Lung (tissue), 17 donors: ENCODE measurements at places on chromosomes 11 and 22. TPM values are rescaled to one million over a fixed set of nuclear protein-coding genes. Genes with fewer than 3 reads are reported as not detected.

The ANGPTL5 gene
- total RNA-seq, result not detected

The BEST1 gene
- total RNA-seq, result 4.9 TPM

The C22orf31 gene
- total RNA-seq, result not detected

The GGT5 gene
- total RNA-seq, result 9.8 TPM

The ACRV1 gene
- total RNA-seq, result not detected

The POU2AF3 gene
- total RNA-seq, result 1.5 TPM

The TSGA10IP gene
- 0.34 TPM for total RNA-seq

DNA sequence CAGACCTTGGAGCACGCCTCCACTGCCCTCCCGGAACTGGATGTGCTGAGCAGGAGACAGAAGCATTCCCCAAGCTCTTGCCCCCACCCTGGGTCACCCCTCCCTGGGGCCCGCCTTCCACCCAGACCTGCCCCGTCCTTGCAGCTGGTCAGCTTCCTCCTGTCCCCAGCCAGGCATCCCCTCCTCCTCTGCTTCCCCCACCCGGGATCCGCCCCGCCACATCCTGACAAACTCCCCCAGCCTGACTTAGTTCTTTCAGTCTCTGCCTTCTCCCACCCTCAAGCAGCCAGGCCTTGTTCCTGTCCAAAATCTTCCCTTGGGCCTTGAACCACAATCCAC lies 1.1 kb upstream of the PLXNB2 start:
- peaks cover 36% of the 10 kb centered on the region for H3K4me1 ChIP-seq
- peak overlapping the region; percentile 71 for H3K27ac ChIP-seq
- peak; percentile 75 for DNase-seq
- H3K4me3 ChIP-seq, result no peak overlapping the region
- H3K27me3 ChIP-seq, result no peaks in the 10 kb centered on the region

DNA sequence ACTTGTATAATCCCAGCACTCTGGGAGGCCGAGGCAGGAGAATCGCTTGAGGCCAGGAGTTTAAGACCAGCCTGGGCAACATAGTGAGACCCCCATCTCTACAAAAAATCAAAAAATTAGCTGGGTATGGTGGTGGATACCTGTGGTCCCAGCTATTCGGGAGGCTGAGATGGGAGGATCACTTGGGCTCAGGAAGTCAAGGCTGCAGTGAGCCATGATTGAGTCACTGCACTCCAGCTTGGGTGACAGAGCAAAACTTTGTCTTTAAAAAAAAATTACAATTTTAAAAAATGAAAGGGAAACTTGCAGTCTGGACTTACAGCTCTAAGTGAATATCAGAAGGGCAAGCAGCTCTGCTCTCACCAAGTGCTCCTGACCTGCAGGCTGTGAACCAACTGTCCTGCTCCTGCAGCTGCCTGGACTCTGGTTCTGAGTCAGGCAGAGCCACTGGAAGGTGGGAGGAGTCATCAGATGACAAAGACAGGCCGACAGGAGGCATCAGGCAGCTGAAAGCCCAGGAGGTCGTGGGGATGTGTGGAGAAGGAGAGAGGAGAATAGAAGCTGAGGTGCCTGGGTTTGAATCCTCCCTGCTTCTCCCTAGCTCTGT lies 9.6 kb downstream of the SMTNL1 start:
- no peaks in the 10 kb centered on the region for H3K27me3 ChIP-seq
- no peak overlapping the region for H3K27ac ChIP-seq
- H3K36me3 ChIP-seq, result peaks cover 31% of the 10 kb centered on the region
- no peak overlapping the region for H3K4me3 ChIP-seq
- no peaks in the 10 kb centered on the region for H3K4me1 ChIP-seq

DNA sequence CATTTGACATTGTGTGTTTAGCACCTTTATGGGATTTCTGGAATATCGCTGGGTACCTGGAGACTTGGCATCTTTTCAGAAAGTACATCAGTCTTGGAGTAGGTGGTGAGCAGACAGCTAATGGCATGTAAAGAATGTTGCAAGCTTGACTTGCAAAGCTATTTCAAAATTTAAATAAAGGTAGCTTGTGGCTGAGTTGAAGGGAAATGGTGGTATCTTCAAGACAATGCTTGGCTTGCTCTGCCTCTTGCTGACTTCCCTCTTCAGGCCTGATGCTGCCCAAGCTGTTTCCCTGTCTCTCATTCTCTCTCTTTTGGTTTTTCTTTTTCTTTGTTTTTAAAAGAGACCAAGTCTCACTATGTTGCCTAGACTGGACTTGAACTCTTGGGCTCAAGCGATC lies 13.2 kb downstream of the ZNRF3 start:
- H3K4me1 ChIP-seq, result peaks cover 4% of the 10 kb centered on the region
- DNase-seq, result no peak
- no peak overlapping the region for H3K4me3 ChIP-seq

DNA sequence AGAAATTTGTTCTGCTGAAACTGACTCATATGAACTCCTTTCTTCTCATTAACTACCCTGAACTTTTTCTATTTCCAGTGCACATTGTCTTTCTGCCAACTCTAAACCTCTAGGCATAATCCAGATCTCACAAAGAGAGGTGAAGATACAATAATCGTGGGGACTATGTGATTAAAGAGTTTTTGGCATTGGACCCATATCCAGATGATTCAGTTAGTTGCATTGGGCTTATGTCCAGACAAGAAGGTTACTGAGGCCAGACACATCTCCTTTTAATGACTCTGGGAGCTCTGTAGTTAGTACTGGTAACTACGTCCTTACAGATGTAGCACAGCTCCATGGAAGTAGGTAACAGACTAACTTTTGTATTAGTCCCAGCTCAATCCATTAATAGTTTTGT lies 273.0 kb downstream of the CASP12 start:
- H3K4me3 ChIP-seq, result no peak overlapping the region
- no peaks in the 10 kb centered on the region for H3K4me1 ChIP-seq
- H3K27me3 ChIP-seq, result no peaks in the 10 kb centered on the region
- DNase-seq, result no peak
- no peaks in the 10 kb centered on the region for H3K36me3 ChIP-seq
- no peak overlapping the region for H3K27ac ChIP-seq

GRCh38 chr11:87355596-87355995 lies 317.9 kb downstream of the TMEM135 start:
- peak; percentile 65 for DNase-seq
- no peaks in the 10 kb centered on the region for H3K27me3 ChIP-seq
- peaks cover 19% of the 10 kb centered on the region for H3K4me1 ChIP-seq
- no peaks in the 10 kb centered on the region for H3K36me3 ChIP-seq
- no peak overlapping the region for H3K27ac ChIP-seq
- no peak overlapping the region for H3K4me3 ChIP-seq

GRCh38 chr11:123775715-123776549 lies 21.6 kb upstream of the OR6X1 start:
- H3K4me3 ChIP-seq, result no peak overlapping the region
- H3K27ac ChIP-seq, result no peak overlapping the region
- H3K27me3 ChIP-seq, result no peaks in the 10 kb centered on the region
- DNase-seq, result no peak
- no peaks in the 10 kb centered on the region for H3K36me3 ChIP-seq

DNA sequence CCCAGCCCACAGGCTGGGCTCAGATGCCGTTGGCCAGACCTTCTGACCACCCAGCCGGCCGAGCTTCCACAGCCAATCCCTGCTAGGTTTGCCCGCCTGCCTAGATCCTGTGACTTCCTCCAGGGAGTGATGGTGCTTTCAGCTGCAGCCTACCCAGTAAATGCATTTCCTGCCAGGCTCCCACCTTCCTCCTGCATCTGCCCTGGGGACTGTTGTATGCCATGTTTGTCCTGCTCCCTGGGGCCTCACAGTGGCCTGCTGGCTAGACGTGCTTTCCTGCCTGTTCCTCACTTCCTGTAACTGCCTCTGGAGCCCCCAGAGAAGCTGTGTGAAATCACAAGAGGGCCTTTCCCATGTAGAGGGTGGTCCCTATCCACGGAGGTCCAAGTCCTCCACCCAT lies 86.2 kb downstream of the GALNT18 start:
- no peak overlapping the region for H3K4me3 ChIP-seq
- DNase-seq, result no peak
- H3K27me3 ChIP-seq, result no peaks in the 10 kb centered on the region
- H3K4me1 ChIP-seq, result peaks cover 21% of the 10 kb centered on the region
- H3K27ac ChIP-seq, result peak overlapping the region; percentile 17
- H3K36me3 ChIP-seq, result no peaks in the 10 kb centered on the region
